NCI-H2029 (cell line): ENCODE measurements at places on chromosomes 16 and 17.

GRCh38 chr16:82767198-82767597 is 140.4 kb downstream of the CDH13 start:
- DNase-seq = no peak

GRCh38 chr17:2259769-2260536 is 43.6 kb downstream of the SMG6 start:
- no peak for DNase-seq

DNA sequence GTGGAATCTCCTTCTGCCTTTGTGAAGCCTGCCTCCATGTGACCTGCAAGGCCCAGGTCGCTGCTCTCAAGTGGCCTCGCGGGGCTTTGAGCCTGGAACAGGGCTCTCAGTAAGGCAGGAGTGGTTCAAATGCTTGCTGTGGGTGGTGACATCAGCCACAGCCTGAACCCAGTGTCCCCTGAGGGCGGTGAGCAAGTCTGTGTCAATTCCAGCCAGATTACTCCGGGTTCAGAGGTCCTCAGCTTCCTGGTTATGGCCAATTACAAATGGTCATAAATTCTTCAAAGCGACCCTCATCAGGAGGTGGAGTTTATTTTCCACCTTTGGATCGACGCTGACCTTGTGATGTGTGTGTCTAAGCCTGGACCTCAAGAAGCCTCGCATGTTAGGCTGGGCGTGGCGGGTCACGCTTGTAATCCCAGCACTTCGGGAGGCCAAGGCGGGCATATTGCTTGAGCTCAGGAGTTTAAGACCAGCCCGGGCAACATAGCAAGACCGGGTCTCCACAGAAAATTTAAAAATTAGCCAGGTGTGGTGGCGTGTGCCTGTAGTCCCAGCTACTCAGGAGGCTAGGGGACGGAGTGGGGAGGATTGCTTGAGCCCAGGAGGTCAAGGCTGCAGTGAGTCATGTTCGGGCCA is 17.3 kb downstream of the LGALS3BP start:
- no peak for DNase-seq

- DNase-seq = no peak
Measured at GRCh38 chr16:67412294-67412693, 4.0 kb downstream of the ZDHHC1 start.

- peak; percentile 44 for DNase-seq
Measured at GRCh38 chr16:68445458-68445857, 2.9 kb downstream of the SMPD3 start.

- DNase-seq = no peak
Measured at GRCh38 chr17:77140878-77141767, at the start of gene SEC14L1. Gene SEC14L1, plus strand, starts transcription at chr17:77140969. Its CDS starts 2,628 bp downstream, at chr17:77143597.
